ENCODE measurements at places on chromosomes 3 and 15.

DNA sequence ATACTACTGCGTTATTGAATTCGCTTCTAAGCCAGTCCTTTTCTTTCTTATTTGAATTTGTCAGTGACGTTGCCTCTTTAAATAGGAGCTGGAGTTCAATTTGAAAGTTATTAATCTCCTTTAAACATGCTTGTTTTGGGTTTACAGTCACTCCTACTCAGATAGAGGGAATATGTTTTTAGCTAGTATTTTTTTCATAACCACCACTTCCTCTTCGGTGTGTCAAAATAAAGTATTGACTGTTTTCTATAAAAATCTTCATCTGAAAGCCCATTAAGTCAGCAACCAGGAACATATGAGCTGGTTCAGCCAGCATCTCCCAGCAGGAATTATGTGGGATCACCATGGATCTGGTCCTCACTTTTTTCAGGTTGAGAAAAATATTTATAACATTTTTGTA is 772.9 kb downstream of the DIPK2A start:
- no peak for DNase-seq

GRCh38 chr3:116050311-116050915 is 394.9 kb downstream of the LSAMP start:
- DNase-seq = no peak

DNA sequence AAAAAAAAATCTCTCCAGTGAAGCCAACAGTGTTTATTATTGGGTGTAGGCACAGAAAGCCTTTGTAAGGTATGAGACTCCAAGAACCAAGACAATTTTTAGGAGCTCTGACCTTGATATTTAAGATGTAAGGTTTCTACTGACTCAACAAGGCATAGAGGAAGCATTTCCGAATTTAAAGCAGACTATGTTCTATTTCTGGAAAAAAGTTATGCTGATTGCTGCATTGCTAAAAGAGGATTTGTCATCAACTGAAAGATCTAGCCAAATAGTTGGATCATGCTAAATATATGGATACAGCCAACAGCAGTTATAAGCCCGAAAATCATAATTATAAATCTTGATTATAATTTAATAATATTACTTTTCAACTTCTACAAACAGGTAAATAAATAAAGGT is 53.3 kb upstream of the MELTF start:
- DNase-seq = no peak

DNA sequence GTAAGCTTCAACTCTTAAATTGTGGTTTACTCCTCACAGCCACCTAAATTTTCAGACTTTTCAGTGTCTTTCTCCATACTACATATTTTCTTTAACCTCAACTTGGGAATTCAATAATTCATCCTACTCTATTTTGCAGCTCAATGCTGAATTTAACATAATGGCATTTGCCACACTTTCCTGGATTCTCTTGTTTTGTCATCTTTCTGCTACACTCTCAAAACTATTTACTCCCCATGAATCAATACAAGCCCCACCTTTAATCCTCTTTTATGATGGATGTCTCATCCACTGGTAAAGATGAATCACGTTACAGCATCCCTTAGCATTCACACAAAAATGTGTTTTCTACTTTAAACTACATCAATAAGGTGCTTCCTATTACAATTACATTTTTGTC is 19.6 kb upstream of the CHMP2B start:
- DNase-seq = no peak

DNA sequence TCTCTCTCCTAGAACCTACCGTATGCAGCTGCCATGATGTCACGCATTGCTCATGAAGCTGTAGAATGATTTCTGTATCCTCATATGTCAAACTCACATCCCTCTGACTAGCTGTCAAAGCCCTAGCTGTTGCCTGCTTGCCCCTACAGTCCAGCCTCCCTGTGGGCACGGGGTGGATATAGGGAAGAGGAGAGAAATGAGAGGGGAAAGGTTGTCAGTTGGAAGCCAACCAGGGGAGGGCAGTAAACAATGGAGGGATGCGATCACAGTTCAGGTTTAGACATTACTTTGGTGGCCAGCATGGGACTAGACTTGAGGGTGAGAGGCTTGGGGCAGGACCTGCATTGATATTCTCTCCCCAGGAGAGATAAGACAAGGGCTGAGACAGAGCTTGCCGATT is 1.7 kb upstream of the HDGFL3 start:
- DNase-seq = no peak

GRCh38 chr3:53416530-53416929 is 69.2 kb upstream of the DCP1A start:
- DNase-seq = no peak

GRCh38 chr3:172869784-172870518 is 119.4 kb downstream of the ECT2 start:
- DNase-seq = no peak

DNA sequence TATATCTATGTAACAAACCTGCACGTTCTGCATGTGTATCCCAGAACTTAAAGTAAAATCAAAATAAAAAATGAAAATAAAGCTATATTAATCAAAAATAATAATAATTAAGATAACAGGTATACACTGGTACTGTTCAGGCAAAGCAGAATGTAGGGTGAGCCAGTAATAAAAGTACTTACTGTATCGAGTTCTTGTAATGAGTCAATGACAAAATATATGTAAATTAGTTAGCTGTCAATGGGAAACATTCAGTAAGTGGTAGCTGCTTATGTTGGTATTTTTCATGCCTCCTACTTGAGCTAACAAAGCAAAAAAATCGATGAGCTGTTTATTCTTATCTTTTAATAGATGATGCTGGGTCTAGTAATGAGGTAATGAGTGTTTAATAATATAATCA is 93.2 kb downstream of the GBE1 start:
- no peak for DNase-seq

Measured in H54 (cell line).